Coronary artery (tissue), 2 donors: ENCODE measurements at places on chromosomes 7 and 10.

DNA sequence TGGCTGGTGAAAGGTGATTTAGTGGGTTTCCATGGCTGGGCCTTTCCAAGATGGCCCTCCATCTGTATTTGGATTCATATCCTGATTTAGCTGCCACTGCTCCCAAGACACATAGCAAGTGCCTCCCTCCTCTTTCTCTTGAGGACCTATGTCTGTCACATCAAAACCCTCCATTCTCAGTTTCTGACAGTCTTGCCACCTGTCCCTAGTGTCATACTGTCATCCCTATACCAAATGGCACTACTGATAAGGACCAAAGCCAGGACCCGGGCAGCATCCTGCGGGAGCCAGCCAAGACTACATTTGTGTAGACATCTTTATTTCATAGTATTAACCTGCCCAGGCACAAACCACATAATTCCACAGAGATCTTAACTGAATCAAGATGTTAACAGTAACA, 34.8 kb downstream of the PNLIPRP2 start:
- no peak for DNase-seq

GRCh38 chr7:5217851-5218331, 27.9 kb downstream of the WIPI2 start:
- no peak for DNase-seq

GRCh38 chr10:119375574-119376272, 166.8 kb downstream of the RGS10 start:
- no peak for DNase-seq

- DNase-seq: no peak
Observed at GRCh38 chr7:127322351-127322750, 69.6 kb upstream of the GRM8 start.

- no peak for DNase-seq
Observed at GRCh38 chr7:40887099-40887498, 752.3 kb downstream of the SUGCT start.

- DNase-seq: peak; percentile 26
Observed at GRCh38 chr7:139720705-139721231, 57.0 kb downstream of the HIPK2 start.

DNA sequence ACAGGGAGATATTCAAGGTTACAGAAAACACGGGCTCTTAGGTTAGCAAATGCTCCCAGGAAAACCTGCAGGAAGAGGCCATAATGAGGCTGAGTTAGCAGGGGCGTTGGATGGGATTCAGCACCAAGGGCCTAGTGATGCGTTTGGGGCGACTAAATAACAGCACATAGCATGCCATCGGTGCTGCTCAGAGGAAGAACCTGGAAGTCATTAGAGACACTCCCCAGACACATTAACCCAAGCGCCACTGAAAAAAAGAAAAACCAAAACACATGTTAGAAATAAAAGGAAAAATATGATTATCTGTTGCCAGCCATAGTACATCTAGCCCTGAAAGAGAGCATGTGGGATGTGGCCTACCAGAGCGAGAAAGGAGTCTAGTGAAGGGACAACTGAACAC, 28.8 kb upstream of the OPALIN start:
- no peak for DNase-seq

DNA sequence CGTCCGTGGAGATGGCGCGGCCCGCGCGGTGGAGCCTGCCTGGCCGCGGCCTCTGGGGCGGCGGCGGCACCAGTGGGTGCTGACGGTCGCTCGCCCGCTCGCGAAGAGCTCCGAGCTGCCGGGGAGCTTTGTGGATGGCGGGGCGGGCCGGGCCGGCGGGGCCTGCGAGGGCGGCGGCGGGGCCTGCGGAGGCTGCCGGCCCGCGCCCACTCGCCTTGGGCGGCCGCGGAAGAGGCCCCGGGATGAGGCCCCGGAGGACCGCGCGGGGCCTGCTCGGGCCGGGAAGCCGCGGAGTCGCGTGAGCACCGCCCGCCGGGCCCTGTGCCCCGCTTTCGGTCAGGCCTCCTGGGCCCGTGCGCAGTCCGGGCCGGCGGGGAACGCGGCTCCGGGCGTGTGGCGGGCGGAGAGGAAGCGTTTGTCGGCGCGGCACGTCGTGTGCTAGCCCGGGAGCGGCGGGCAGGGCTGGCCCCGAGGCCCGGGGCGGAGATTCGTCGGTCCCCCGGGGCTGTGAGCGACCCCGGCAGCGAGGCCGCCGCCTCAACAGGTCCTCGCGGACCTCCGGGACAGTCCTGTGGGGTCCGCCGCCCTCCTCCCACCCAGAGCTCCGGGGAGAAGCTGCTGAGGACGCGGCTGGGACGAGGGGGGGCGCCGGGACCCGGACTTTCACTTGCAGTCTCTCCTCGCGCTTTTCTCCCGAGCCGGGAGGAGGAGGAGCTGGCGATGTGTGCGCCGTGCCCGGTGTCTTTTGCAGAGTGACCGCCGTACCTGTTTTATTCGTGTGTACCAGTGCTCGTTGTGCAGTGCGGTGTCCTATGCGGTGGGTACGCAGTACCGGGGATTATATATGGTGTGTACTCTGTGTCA, 578 bp downstream of the ZMYND11 start:
- DNase-seq: peak; percentile 76

DNA sequence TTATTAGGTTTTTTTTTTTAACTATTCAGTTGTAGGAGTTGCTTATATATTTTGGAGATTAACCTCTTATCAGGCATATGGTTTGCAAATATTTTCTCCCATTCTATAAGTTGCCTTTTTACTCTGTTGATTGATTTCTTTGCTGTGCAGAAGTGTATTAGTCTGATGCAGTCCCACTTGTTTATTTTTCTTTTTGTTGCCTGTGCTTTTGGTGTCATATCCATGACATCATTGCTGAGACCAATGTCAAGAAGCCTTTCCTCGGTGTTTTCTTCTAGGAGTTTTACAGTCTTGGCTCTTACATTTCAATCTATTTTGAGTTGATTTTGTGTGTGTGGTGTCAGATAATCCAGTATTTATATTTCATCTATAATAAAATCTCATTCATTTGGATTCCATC, 155.4 kb downstream of the LRMDA start:
- no peak for DNase-seq

GRCh38 chr7:76296743-76297740, 5.4 kb upstream of the HSPB1 start:
- peak; percentile 86 for DNase-seq
